Stimulated activated CD8-positive, alpha-beta memory T cell treated with anti-CD3 and anti-CD28 coated beads, Interleukin-4, amount 100 ng/mL, for 24 hours (primary cell): ENCODE measurements at places on chromosomes 7 and 10.

DNA sequence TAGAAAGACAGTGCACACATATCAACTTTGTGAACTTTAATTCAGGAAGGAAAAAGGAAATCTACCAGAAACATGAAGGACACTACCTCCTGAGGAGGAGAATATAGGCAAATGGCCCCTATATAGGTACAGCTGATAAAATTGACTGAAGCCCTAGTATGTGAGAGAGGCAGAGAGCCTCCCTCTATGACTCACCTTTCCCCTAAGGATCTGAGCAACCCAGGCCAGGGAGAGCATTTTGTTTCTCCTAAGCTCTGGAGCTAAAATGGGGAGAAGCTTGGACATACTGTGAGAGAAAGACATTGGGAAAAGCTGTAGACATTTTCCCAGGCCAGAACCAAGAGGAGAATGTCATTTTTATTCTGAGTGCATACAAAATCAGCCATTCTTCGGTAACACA, 303.5 kb downstream of the AHR start:
- DNase-seq = no peak

- no peak for DNase-seq
These were observed 64.5 kb downstream of the TMEM209 start for GRCh38 chr7:130140551-130141160.

GRCh38 chr10:12559578-12560178, 210.3 kb downstream of the CAMK1D start:
- DNase-seq = no peak

DNA sequence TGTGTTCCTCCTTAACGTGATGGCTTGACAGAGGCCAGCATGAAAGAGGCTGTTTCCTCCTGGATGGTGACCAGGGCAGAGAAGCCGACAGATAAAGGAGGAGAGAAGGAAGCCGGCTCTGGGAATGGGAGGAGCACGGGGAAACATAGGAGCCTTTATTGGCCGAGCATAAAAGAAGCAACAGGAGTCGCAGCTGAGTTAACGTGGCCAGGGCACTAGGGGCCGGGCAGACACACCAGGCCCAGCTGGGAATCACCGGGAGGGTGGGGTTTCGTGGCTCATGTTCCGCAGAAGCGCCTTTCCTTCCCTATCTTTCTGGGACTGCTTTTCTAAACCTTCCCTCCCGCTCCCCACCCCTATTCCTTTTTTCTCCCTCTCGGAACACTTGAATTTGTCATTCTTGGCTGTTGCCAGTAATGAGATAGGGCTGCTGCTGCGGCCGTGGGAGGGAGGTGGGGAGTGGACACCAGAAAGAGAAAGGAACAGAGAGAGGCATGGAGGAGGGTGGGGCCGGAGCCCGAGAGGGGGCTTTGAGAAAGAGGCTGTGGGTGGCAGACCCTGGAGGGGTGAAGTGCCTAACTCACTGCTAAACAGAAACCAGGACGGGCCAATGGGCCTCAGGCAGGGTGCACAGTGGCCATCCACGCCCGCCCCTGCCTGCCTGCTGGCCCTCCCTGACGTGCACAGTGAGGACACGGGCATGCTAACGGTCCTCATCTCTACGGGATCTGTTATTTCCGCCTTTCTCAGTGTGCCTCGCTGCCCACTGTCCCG, 65.2 kb downstream of the COL13A1 start:
- no peak for DNase-seq

DNA sequence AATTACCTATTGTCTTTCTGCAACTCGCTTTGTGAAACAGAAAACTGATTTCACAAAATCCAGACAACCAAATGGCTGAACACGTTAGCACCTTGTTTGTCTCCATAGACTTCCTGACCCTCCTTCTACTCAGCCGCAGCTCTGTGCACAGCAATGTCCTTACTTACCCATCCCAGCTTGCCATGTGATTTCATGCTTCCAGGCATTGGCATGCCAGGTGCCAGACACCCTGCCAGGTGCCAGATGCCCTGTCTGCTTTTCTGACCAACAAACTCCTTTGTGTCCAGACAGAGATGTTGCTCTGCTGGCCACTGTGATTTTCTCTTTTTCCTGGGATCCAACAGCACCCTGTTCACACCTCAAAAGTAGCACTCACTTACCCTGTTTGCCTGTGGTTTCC, 16.1 kb upstream of the FAM170B start:
- DNase-seq = no peak

DNA sequence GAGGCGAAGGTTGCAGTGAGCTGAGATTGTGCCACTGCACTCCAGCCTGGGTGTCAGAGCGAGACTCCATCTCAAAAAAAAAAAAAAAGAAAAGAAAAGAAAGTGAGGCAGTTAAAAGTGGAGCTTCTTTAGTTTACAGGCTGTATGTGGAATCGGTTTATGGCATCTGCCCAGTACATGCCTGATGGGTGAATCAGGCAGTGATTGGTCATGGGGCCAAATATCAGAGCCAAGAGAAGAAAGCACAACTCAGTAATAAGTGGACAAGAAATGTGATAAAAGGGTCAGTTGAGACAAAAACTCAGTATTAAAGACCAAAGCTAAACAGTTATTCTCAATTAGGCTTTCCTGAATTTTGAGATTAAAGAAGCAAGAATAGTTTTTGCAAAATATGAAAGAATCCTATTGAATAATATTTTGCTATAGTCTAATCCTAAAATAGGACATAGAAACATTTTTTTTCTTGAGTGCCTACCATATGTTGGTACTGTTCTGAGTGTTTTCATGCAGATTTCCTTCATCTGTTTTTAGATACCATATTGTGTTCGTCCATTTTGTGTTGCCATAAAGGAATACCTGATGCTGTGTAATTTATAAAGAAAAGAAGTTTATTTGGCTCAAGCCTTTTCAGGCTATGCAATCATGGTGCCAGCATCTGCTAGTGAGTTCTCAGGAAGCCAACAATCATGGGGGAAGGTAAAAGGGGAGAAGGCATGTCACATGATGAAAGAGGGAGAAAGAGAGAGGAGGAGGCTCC, 14.4 kb downstream of the CDC14C start:
- no peak for DNase-seq

DNA sequence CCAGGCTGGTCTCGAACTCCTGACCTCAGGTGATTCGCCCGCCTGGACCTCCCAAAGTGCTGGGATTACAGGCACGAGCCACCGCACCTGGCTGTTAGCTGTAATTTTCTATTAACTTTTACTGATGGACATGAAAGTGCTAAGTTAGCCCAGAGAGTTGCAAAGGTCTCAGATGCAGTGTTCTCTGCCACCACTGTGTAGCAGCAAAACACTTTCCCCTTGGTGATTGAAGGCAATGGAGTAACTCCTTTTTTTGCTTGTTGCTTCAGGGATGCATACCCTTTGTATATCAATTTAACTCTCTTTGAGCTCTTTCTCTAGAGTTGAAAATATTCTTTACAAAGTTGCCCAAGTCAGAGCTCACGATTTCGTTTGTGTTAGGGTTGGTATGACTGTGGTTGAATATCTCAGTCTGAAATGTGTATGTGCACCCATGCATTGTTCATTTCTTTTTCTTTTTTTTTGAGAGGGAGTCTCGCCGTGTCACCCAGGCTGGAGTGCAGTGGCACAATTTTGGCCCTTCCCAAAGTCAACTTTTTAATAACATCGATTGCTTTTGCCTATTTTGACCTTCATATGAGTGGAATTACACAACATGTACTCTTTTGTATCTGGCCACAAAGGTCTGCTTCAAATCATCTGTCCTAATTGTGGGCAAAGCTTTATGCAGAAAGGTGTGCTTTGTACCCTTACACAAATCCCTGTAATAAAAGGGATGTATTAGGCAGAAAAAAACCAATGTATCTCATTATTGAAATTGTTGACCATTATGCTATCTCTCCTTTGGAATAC, 52.6 kb downstream of the GTF2I start:
- no peak for DNase-seq

GRCh38 chr10:21194510-21194993, 297.4 kb upstream of the NEBL start:
- no peak for DNase-seq

- no peak for DNase-seq
These were observed 42.5 kb downstream of the MRC1 start for GRCh38 chr10:17851611-17852010.

DNA sequence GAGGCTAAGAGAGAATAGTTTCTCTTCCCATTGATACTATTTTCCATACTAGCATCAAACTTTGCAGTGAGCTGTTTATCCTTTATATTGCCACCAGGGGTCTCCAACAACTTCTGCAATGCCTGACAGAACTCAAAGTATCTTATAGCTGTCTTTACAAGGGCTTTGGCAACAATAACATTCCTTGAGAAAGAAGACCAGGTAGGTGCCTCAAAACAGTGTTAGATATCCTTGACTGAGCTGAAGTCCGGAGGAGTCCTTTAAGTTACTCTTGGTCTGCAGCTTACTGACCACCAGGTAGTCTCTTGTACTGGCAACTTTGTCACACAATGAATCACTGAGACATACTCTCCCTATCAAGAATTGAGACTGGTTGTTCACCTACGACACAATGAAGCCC, 30.0 kb upstream of the TES start:
- no peak for DNase-seq

- DNase-seq = no peak
These were observed 7.4 kb upstream of the KAZALD1 start for GRCh38 chr10:101054351-101054750.

DNA sequence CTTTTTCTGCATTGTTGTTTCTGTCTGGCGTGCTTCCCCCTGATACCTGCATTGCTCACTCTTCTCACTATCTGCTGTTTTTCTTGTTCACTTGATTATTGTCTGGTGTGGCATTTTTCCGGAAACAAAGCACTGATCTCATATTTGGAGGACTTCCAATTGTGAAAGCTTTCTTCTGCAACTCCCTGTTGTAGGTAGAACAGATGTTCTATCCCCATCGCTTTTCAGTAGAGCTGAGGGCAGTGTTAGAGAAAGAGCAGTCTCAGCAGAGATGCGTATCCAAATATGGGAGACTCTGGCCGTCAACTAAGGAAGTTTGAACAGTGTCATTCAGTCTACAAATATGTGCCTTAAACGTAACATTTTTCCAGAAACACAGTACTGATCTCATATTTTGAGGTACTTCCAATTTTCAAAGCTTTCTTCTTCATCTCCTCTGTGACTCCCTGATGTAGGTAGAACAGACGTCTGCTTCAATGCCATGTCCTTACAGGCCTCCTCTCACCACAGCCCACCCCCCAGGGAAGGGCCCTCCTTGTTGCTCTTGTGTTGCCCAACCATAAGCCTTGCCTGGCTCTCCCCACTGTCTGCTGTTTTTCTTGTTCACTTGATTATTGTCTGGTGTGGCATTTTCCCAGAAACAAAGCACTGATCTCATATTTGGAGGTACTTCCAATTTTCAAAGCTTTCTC, 27.1 kb upstream of the GJD4 start:
- no peak for DNase-seq

DNA sequence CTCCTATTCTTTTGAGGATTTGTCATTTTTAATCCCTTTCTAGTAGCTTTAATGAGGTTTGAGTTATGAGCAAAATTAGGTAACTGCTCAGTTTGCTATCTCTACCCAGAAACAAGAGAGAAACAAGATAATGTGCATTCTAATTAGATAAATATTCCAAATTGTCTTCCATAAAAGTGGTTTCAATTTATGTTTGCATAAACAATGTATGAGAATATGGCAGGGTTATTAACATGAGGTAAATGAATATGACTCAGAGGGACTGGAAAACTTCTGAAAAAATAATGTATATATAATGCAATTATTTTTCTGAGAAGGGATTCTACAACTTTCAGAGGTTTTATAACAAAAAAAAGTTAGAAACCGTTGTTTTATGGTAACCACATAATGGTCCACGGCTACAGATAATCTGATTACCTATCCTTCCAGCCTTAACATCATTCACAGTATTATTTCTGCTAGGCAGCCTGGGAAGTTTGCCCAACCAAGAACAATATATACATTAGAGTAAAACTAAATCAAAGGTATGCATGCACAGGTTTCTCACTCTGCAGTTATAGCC, 101.2 kb downstream of the CRPPA start:
- no peak for DNase-seq

GRCh38 chr10:48400129-48400849, 93.8 kb downstream of the MAPK8 start:
- no peak for DNase-seq

DNA sequence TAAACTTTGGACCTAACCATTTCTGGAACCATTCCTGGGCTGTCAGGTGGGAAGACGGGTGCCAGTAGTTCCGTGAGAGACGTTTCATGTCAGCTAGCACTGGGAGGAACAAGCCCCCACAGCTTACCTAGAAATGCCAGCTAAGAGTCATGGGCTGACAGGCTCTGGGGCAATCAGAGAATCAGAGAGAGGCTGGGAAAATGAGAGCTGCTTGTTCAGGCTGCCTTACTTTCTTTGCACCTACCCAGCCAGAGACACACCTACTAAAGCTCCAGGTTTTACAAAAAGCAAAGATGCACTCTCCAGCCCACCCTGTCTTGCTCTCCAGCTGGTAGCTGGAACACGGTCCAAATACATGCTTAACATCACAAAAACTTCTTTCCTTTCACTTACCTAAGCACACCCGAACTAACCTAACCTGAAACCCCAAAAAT, 688 bp downstream of the PTN start:
- DNase-seq = no peak

DNA sequence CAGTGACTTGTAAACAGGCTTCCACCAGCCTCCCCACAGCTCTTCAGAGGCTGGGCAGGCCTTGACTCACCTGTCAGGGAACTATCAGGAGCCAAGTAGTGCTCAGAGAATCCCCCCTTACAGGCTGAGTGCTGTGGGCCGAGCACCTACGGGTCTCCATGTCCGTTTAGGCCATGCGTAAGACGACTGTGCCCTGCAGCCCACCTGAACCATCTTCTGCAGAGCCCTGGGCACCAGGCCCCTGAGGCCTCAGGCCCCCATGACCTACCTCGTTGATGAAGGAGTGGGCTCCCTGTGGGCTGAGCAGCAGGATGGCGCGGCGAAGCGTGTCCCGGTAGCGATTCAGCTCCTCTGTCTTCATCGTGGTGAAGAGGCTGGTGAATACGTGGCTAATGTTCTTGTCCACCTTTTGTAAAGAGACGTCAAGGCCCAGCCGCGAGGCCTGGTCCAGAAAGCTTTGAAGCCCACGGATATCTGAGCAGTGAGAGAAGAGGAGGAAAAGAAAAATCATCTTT, 228.0 kb downstream of the GRID1 start:
- no peak for DNase-seq

GRCh38 chr7:42002654-42003053, 234.4 kb downstream of the GLI3 start:
- no peak for DNase-seq

DNA sequence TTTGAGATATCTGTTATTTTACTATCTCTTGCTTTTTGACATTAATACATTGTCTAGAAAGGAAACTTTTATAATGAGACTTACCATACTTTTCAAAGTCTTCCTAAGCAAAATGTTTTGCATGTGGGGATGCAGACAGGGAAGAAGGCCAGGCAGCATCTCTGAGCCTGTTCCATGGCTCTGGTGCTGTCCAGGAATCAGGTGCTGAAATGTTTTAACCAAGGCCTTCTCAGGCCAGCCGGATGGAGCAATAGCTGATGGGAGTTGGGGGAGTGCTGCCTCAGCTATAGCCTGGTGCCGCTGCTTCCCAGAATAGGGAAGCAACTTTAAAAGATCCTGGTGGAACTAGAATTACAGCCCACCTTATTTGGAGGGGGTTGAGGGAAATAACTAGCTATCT, 38.5 kb downstream of the CRTAC1 start:
- no peak for DNase-seq
